Immature natural killer cell (primary cell): ENCODE measurements at places on chromosomes 5 and 9.
A peak's percentile ranks its signal among the peaks of the same experiment; 100 is the strongest.

- H3K27me3 ChIP-seq = no peaks in the 10 kb centered on the region
- no peaks in the 10 kb centered on the region for H3K36me3 ChIP-seq
- H3K4me3 ChIP-seq = no peak overlapping the region
Observed at GRCh38 chr5:15446552-15446951, 53.4 kb upstream of the FBXL7 start.

GRCh38 chr9:131635285-131635684, 90.0 kb downstream of the PRRT1B start:
- no peaks in the 10 kb centered on the region for H3K27me3 ChIP-seq
- H3K36me3 ChIP-seq = peaks cover 8% of the 10 kb centered on the region
- peak overlapping the region; percentile 32 for H3K4me3 ChIP-seq
- H3K27ac ChIP-seq = peak overlapping the region; percentile 92
- peak; percentile 54 for DNase-seq
- peaks cover 43% of the 10 kb centered on the region for H3K4me1 ChIP-seq

DNA sequence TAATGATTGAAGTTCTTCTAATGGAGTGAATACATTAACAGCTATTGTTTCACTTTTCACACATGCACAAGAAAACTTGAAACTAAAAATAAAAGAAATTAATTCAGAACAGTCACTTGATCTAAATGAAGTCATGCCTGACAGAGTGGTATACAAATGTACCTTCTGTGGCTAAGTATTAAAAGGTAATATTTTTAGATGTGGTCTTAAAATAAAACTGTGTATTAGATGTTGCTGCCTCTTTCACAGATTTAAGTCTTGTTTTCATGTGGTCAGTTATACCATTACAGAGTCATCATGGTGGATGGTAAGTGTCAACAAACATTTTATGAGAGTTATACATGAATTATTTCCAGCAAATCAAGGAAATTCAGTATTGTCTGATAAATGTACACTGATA, 47.0 kb downstream of the KIAA0825 start:
- H3K27me3 ChIP-seq = no peaks in the 10 kb centered on the region
- no peak overlapping the region for H3K4me3 ChIP-seq
- H3K36me3 ChIP-seq = no peaks in the 10 kb centered on the region
- peaks cover 28% of the 10 kb centered on the region for H3K4me1 ChIP-seq

- no peak overlapping the region for H3K4me3 ChIP-seq
- no peak overlapping the region for H3K27ac ChIP-seq
- peaks cover 1% of the 10 kb centered on the region for H3K4me1 ChIP-seq
- DNase-seq = no peak
Observed at GRCh38 chr9:132547976-132548730, 34.3 kb upstream of the BARHL1 start.

GRCh38 chr9:75451505-75451904, 363.2 kb downstream of the OSTF1 start:
- DNase-seq = no peak
- no peak overlapping the region for H3K27ac ChIP-seq
- H3K36me3 ChIP-seq = no peaks in the 10 kb centered on the region
- peaks cover 3% of the 10 kb centered on the region for H3K27me3 ChIP-seq
- H3K4me1 ChIP-seq = no peaks in the 10 kb centered on the region

GRCh38 chr9:27799326-27799725, 226.0 kb upstream of the C9orf72 start:
- no peak overlapping the region for H3K27ac ChIP-seq
- DNase-seq = no peak
- no peak overlapping the region for H3K4me3 ChIP-seq
